Smooth muscle cell of the umbilical artery (primary cell): ENCODE measurements at places on chromosomes 11 and 22. TPM values are rescaled to one million over a fixed set of nuclear protein-coding genes. Genes with fewer than 3 reads are reported as not detected.

TMEM191B gene
- under 0.01 and 0.97 TPM in 2 replicates for total RNA-seq

VEGFB gene
- 28.2 and 32.9 TPM in 2 replicates for total RNA-seq

GPHA2 gene
- not detected in 2 replicates for total RNA-seq

OR4C6 gene
- total RNA-seq: not detected in 2 replicates

SCUBE1 gene
- total RNA-seq: not detected in 2 replicates
